ENCODE measurements at places on chromosomes 1 and 21.

GRCh38 chr1:174399211-174399610, 48.6 kb upstream of the GPR52 start:
- no peak for DNase-seq

DNA sequence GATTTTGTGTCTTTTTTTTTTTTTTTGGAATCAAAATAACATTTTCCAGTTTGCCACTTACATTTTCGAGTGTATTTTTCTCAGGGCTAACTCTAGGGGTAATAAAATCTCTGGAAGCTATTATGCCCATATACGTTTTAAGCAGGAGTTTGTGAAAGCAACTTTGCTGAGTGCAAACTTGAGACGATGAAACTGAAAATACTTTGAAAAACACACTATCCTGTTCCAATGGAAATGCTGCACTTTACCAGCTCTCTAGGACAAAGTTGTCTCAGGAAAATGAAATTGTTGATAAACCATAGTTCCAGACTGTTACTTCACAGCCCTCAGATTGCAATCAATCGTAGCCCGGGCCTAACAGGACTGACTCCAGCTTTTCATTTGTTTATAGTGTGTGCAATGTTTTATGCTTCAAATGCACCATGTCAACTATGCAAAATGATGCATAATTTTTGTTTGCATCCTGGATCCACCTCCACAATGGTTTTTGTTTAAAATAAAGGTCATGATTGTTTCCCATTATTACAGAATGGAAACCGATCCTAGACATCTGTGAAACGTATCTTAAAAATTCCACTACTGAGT, 220.6 kb upstream of the PKN2 start:
- DNase-seq = no peak

DNA sequence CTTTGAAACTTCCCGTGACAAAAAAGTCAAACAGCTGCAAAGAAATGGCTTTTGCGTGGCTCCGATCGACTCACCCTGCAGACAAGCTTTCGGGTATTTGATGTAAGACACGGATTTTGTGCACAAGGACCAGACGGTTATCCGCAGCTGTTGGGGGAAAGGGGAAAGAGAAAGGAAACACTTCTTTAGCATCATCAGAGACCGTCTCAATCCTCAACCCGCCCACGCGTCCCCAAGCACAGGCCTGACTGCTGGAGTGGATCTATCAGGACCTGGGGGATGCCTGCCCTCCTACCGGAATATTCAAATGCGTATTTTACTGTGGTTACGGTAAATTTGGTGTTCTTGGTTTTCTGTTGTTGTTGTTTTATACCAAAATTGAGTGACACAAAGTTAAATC, 11.2 kb downstream of the WRAP73 start:
- DNase-seq = no peak

- DNase-seq = no peak
These were observed 89.5 kb upstream of the C1orf21 start for GRCh38 chr1:184297244-184297750.

- no peak for DNase-seq
These were observed 8.0 kb downstream of the TNFRSF9 start for GRCh38 chr1:7932524-7933138.

DNA sequence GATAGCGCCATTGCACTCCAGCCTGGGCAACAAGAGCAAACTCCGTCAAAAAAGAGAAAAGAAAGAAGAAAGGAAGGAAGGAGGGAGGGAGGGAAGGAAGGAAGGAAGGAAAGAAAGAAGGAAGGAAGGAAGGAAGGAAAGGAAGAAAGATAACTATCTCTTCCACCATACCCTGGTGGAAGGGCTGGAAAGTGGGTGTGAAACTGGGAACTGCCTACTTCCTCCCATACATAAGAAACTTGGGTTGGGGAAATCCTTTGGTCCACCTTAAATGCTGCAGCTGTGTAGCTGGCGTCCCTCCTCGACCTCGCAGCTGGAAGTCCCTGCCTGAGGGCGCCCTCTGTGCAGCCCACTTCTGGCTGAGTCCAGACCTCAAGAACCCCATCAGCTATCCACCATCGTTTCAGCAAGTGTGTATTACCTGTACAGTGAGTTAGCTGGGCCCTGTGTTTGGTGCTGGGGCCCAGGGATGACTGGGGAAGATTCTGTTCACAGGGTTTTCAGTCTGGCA, 4.6 kb upstream of the FAM167B start:
- DNase-seq = no peak

DNA sequence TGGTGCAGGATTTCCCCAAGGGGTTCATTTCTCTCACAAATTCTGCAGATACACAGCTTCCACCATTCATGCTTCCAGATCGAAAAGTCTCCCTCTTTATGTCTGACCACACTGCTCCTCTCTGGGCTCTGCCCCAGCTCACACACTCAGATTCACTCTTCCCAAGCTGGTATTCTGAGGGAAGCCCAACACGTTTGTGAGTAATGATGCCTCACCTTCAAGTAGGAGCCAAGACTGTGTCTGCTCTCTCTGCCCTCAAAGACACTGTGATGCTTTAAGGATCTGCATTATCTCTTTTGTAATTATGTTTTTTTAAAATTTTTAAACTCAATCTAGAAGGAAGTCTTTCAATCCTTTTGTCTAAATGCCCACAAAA, 19.8 kb downstream of the PRAMEF11 start:
- DNase-seq = no peak

DNA sequence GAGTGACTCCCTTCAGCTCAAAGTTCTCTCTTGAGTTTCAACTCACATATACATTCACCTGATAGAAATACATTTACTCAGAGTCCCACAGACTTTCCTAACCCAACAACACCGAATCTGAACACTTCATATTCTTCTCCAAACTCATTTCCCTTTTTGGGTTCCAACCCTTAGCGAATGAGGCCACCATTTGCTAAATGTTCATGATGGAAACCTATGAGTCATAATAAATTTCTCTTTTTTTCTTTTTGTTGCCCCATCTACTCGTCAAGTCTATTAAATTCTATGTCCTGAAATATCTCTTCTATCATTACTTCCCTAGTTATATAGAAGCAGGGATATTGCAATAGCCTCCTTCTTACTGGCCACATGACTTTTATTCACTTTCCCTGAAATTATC, 100.1 kb downstream of the HLX start:
- no peak for DNase-seq

- DNase-seq = no peak
These were observed 12.5 kb downstream of the RBBP5 start for GRCh38 chr1:205109269-205109668.

- no peak for DNase-seq
These were observed 45.2 kb downstream of the SLC44A3 start for GRCh38 chr1:94865360-94865759.

DNA sequence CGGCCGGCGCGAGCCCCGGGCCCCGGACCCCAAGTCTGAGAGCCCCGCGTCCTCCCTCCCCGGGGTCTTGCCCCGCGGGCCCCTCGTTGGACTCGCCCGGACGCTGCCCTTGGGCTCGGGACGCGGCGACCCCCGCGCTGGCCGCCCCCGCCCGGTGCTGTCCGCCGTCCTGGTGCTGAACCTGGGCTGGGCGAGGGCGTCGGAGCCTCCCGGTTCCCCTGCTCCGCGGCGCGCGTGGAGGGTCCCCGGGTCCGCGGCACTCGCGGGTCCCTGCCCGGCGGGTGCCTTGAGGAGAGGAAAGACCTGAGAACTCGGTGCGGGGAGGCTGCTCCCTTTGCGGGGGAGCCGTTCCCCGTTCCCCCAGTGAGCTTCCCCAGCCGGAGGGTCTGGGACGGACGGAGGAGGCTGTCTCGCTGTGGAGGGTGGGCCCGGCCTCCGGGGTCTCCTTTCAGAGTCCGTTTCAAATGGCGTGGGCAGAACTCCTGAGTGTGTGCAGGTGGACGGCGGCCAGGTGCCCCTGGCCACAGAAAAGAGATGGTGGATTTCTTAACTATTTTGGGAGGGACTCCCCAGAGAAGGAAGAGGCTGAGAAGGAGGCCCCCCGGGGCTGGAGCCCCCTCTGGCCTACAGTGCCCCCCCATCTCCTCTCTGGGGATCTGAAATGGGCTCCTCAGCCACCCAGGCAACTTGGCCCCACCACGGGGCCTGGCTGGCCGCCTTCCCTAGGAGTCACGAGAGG, 595 bp downstream of the GABRD start:
- no peak for DNase-seq

DNA sequence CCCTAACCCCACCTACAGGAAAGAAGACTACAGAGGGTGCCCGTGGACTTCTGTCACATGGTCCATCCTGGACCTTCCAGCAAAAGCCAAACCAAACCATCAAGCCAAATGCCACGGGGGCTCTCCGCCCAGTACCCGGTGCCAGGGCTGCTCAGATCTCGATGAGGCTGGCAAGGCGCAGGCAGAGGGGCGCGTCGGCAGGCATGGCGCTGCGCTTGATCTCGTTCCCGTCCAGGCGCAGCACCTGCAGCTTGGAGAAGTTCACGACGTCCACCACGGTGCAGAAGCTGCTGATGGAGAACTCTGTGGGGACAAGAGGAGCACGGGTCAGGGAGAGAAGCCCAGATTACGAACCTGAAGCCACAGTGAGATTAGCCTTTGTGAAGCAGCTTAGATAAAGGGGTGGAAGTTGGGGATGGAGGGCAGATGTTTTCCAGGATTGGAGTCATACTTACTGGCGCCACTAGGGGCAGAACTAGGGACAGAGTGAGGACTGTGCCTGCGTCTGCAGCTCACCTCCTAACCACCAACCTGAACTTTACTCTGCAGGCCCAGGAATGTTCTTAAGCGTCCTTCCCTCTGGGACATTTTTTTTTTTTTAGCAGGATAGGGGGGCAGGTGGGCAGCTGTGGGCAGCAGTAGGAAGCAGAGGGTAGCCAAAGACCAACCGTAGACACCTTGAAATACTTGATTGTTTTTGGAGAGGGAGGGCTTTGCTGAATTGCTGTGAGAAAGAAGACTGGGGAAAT, 8.6 kb downstream of the FMOD start:
- DNase-seq = peak; percentile 70

DNA sequence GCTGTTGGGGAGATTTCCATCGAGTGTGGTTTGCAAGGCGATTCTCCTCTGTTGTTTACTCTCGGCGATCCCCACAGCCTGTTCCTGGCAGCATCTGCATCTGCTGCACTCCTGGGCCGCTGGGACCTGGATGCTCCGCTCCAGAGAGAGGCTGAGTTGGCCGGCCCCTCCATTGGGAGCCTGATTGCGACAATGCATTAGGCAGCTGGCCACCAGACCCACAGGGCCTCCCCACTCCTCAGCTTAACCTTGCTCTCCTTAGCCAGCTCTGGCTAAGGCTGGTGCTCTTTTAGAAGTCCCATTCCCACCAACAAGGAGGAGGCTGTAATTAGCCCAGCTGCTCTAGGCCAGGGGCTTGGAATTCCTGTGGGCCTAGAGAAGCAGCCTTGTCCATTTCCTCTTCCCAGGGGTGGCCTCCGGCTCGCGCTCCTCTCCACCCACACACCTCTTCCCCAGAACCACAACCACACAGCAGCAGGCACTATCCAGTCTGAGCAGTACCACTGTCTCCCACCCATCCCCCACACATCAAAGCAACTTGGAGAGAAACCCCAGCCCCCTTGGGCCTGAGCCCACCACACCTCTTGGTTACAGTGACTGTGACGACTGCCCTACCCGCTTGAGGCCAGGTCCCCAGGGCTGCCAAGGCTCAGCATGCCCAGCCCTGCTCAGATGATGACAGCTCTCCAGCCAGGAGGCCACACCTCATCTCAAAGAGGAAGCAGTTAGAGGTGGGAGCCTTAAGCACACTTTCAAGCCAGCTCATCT, 193.8 kb upstream of the EDN2 start:
- DNase-seq = no peak

DNA sequence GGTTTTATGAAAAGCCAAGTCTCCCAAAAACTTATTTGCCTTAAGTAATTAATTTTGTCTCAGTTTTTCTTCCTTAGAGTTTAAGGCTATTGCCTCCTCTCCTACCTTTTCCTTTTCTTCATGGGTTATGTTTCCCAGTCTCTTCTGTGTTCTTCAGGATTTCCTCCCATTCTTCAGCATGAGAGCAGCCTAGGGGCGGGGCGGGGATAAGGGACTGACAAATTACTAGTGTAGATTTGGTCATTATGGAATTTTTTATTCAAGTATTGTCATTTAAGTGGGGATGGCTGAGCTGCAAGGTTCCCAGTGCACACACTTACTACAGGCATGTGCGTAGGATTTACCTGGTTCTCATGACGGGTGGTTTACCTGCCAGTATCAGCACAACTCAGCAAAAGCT, 35.2 kb upstream of the PIGV start:
- no peak for DNase-seq

DNA sequence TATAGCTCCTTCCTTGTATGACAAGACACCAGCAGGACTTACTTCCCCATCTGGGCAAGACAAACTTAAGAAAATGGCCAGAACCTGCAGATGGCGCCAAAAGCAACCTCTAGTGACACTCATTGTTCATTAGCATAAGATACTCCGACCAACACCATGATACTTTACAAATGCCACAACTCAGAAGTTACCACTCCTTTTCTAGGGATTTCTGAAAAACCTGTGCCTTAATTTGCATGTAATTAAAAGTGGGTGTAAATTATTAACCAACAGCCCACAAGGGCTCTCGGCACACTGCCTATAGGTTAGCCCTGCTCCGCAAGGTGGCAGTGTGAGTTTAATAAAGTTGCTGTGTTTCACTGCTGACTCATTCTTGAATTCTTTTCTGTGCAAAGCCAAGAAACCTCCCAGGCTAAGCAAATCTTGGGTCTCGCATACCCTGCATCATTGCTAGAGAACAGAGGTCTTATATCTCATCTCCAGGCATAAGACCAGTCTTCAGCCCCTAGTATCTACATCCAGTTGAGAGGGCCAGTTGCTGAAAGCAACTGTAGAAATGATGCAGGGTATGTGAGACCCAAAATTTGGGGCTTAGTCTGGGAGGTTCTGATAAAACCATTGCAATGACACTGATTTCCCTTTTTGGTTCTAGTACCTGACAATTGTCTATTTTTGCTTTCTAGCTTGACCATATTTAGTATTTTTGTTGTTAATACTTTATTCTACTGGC, 86.4 kb downstream of the FAF1 start:
- peak; percentile 74 for DNase-seq

DNA sequence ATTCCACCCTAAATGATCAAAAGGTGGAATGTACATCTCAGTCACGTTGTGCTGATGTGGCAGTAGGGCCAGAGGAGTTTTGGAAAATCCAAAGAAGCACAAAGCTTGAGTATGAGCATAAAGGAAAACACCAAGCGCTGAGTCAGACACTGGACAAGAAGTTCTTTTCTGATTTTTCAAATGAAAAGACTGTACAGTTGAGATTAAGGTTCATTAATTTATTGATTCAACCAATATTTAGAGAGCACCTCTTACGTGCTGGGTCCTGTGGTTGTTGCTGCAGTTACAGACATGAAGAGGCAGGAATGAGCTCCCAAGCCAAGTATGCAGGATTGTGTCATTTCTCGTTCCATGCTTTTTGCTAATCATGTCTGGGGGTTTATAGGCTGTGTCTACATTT, 28.9 kb upstream of the APP start:
- no peak for DNase-seq

DNA sequence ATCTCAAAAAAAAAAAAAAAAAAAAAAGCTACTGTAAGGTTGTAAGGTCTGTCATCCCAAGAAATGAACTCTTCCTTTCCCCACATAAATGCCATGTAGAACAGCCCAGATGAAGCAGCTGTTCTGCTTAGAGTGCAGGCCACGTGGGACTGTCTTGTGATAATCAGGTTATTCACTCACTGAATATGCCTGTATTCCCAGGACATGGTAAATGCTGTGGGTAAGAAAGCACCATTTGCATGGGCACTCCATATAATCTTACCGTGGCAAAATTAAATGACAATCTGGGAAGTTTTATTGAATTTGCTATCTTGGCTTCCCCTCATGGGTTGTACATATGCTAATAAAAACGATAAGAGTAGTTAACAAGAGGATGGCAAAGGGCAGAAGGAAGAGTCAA, 13.8 kb downstream of the RGS5 start:
- no peak for DNase-seq

GRCh38 chr1:167695147-167695546, 26.6 kb upstream of the MPZL1 start:
- DNase-seq = no peak

GRCh38 chr1:114561333-114561732, 20.1 kb downstream of the BCAS2 start:
- no peak for DNase-seq
